ENCODE measurements at places on chromosomes 2 and 18.

- no peak for DNase-seq
Measured at GRCh38 chr2:421406-421805, 133.5 kb upstream of the ALKAL2 start.

GRCh38 chr18:58991167-58991798 is 126.6 kb downstream of the ZNF532 start:
- no peak for DNase-seq

GRCh38 chr2:45128580-45128997 is 119.3 kb upstream of the SIX2 start:
- no peak for DNase-seq

DNA sequence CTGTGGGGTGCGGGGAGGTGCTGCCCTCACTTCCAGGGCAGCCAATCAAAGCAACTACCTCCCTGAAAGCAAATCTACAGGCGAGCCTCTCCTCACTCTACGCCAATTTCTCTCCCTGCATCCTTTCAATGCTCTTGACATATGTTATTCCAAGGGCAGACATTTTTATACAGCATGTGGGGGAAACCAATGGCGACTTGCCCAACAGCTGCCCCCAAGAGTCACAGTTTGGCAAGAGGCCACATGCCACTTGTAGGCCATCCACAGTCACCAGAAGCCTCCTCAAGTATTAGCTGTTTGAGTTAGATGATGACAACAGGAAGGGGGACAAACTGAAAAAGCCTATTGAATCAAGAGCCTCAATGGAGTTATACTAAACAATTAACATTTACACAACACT is 114.6 kb downstream of the MYO5B start:
- no peak for DNase-seq

- DNase-seq: no peak
Measured at GRCh38 chr2:55223958-55224760, 7.9 kb downstream of the CLHC1 start.

DNA sequence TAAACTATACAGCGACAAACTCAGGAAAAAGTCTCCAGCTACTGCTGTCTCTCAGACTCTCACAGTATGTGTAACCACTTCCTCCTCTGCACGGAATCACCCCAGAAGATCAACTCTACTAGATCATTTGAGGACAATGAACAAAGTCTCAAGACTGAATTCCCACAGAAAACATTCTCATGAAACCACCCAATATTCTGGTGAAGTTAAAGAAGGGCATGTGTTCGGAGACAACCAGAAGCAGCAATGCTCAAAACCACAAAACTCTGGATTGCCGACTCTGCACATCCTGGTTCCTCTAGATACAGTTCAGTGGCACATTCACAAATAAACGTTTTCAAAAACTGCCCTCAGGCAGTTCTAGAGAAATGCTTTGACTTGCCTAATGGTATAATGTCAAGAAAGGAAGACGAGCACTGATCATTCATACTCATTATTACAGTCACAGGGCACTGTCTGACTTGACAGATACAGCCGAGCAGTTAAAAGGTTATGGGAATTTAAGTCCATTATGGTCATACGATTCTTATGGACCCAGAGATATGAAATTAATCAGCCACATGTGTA is 91.9 kb upstream of the STK17B start:
- DNase-seq: no peak

DNA sequence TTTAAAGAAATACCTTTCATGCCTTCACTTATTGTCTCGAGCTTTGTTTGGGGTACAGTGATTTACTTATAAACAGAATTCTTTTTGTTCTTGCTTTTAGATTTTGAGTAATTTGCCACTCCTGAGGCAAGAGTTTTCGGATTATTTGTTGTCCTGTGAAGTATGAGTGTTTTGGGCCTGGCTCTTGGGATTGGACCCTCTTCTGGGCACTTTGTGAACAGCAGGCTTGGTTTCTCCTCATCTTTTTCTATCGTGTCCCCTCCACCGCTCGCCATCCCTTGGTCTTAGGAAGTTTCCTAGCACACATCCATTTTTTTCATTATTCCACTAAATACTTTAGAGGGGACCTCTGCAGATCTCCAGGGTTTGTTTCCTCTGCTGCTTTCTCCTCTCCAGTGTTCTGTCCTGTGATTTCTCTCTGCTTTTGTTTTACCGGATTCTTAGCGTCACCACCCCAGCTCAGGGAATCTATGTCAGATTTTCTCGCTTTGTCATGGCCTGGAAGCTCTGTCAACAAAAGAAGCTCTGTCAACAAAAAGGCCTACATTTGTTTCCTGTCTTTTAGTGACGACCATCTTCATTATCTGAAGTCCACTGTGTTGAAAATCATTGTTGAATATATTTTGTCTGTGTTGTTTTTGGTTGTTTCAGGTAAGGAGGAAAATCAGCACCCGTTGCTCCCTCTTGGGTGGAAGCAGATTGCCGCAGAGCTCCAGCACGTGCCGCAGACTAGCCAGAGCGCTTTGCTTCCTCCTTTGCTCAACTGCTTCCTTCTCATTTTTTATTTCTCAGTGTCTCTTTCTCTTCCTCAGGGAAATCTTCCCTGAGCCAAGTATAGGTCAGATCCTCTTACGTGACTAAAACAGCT is 27.8 kb downstream of the ANKRD62 start:
- no peak for DNase-seq

GRCh38 chr2:47724221-47724981 is 58.5 kb upstream of the MSH6 start:
- DNase-seq: no peak

GRCh38 chr2:8438996-8439395 is 242.9 kb upstream of the ID2 start:
- DNase-seq: no peak

GRCh38 chr2:54977149-54977548 is 73.1 kb downstream of the RTN4 start:
- DNase-seq: no peak

DNA sequence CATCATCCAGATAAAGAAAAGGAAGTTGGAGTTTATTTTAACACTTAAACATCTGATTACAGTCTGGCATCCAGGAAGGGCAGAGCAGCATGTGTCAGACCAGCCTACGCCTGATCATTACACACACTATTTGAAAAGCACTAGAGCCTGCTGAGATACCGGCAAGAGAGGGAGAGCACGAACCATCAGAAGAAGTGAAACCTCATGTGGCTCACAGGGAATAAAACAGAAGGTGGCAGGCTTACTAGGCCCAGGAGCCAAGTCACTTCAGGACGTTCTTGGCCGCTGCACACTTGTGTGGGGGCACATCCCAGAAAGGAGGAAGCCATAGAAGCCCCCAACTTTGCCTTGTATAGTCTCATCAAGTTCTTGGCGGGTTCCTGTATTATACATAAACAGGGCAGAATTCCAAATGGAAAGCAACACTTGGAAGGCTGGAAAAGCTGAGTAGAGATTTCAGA is 105.5 kb downstream of the UGGT1 start:
- DNase-seq: no peak

DNA sequence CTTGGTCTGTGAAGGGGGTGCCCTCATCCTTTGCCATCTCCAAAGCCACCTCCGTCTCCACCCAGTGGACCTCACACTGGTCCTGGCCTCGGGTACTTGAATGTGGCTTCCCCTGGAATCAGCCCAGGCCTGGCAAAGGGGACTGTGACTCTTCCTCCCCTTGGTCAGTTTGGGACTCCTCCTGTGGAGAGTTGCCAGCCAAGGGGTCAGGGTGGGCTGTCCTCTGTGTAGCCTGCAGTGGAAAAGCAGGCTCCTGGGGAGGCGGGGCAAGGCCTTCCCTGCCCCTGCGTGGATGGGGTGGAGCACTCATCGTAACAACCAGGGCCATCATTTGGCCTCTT is 59.8 kb downstream of the INHBB start:
- no peak for DNase-seq

DNA sequence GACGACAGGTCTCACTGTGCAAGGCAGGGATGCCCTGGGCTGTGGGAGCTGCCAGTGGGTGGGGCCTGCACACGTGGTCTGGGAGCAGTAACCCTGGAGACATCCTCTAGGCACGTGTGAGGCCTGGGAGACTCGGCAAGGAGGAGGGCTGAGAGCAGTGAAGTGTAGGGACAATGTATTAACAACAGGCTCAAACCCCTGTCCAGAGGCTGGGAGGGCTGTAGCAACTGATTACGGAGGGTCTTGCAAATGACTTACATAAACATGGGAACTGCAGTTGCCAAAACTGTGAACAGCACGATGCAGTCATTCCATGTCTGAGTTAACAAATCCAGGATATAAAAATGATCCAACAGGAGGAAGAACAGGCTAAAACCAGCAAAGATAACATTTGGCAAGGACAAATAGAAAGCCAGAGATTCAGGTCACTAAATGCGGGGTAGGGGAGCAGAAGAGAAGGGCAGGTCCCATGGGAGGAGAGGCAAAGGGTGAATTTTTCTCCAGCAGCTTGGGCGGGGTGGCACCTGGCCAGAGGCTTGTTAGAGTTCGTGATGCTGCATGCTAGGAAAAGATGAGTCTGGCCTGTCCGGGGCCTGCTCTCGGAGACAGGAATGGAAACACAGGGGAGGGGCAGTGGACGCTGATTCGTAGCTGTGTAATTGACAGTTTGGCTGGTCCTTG is 44.9 kb downstream of the CYP27C1 start:
- no peak for DNase-seq

GRCh38 chr2:48313036-48313877 is 216.7 kb upstream of the STON1 start:
- DNase-seq: no peak

Measured in stimulated activated CD4-positive, alpha-beta T cell treated with anti-CD3 and anti-CD28 coated beads, Interleukin-12 subunit alpha, Interleukin-12 subunit beta, amount 100 ng/mL, for 4 hours (primary cell).